ENCODE measurements at places on chromosomes 11 and 22. TPM values are rescaled to one million over a fixed set of nuclear protein-coding genes. Genes with fewer than 3 reads are reported as not detected.

Gene OR4B1
- not detected for total RNA-seq

Gene MS4A6A
- total RNA-seq, result 24.4 TPM

Gene MN1
- 27.0 TPM for total RNA-seq

Gene FAM181B
- total RNA-seq, result 1.9 TPM

Measured in tongue (tissue), 3 donors.